ENCODE measurements at places on chromosomes 12 and 14. TPM values are rescaled to one million over a fixed set of nuclear protein-coding genes. Genes with fewer than 3 reads are reported as not detected.
A peak's percentile ranks its signal among the peaks of the same experiment; 100 is the strongest.

- peak; percentile 45 for DNase-seq
Measured at GRCh38 chr12:54126696-54127537, 61.9 kb downstream of the SMUG1 start.

DNA sequence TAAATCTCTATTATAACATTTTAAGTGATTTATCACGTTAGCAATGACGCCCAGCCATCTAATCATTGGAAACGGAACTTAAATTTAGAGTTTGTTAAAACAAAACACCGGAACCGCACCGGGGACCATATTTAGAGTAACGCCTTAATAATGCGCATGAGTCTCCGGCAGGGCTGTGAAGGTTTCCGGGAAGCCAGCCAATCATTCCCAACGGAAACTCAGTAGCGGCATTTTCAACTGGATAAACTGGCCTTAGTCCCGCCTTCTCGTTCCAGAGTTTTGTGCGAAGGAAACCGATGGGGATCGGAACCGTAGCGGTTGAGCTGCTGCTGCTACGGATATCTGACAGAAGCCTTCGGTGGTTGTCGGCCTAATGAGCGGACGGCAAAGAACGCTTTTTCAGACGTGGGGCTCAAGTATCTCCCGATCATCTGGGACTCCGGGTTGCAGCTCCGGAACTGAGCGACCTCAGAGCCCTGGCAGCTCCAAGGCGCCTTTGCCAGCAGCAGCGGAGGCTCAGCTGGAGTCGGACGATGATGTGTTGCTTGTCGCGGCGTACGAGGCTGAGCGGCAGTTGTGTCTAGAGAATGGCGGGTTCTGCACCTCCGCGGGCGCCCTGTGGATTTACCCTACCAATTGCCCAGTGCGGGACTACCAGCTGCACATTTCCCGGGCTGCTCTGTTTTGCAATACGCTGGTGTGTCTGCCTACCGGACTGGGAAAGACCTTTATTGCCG is at the start of gene FANCM:
TSS of gene FANCM (plus strand) at position 272 of the 737 bp plus-strand sequence. CDS start at position 374, 102 bp downstream.
- DNase-seq = peak; percentile 83

The FAM90A1 gene
- total RNA-seq = not detected

The STON2 gene
- total RNA-seq = 10.4 TPM

- DNase-seq = no peak
Measured at GRCh38 chr12:120928864-120929652, 24.9 kb upstream of the SPPL3 start.

- DNase-seq = no peak
Measured at GRCh38 chr12:132506328-132507160, 16.6 kb downstream of the FBRSL1 start.

DNA sequence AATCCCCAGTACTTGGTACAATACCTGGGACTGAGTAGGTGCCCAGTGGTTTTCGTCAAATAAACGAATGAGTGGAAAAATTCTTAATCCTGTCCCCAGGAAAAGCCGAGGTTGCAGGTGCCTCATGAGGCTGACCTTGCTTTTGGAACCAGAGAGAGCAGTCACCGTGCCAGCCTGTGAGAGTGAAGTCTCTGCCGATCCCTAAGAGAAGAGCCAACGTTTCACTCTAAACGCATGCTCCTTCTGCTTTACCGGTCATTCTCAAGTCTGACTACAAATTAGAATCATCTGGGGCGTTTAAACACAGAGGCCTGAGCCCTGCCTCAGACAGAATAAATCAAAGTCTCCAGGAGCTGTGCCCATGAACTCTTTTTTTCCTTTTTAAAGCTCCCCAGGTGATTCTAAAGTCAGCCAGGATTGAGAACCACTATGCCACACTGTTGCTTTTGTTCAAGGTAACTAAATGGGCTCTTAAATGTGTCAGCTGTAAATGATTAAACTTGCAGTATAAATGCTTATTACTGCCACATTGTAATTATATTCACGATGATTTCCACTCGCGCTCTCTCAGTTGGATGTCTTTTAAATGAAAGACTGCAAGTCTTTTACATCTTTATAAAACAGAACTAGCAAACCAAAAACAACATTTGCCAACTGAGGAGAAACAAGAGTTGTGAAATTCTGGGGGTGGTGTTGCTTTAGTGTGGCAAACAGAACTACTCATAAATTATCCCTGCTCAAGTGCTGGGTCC is 26.9 kb downstream of the TCP11L2 start:
- no peak for DNase-seq

DNA sequence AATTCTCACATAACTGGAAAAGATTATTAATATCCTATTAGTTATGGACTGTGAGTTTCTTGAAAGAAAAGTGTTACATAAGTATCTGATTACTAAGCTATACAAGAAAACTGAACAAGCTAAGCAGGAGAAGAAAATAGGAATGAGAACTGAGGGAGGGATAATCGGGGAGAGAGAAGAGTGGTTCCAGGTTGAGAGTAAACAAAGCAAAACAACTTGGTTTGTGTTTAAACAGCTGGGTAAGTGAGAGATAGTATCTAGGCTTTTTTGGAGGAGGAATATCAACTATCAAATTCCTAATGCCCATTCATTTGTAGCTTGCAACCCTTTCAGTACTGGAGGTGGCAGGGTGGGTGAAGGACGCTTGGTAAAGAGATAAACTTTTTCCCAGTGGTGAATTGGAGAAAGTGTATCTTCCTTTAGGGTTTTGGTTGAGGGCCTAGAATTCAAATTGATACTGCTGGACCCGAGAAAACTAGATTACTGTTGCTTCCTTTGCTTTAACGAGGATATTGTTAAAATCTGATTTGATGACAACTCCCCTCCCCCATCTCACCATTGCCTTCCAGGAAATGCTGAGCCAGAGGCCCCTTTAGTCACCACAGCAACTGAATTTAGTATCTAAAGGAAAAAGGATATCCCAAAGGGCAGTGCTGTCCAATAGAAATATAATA is 2.0 kb upstream of the SLC2A3 start:
- no peak for DNase-seq

DNA sequence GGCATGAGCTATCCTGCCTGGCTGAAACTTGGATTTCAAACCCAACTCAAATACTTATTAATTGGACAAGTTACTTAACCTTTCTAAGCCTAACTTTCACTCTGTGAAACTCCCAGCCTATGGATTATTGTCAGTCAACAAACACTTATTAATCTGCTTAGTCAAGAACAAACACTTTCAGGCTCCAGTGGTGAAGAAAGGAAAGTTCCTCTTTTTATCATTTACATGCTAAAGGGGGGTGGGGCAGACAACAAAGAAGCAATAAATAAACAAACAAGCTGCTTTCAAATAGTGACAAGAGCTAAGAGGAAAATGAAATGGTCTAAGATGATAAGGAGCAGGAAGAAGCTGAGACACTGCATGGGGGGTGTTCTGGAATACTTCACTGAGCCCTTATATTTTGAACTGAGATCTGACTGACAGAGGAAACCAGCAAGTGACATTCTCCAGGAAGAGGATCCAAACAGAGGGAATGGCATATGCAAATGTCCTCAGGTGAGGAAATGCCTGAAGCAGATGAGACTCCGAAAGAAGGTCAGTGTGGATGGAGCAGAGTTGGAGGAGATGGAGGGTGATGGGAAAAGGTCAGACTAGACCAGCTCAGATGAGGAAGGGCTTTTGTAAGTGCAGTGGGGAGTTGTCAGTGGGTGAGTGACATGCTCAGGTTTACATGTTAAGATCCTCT is 259.6 kb downstream of the ITPR2 start:
- no peak for DNase-seq

DNA sequence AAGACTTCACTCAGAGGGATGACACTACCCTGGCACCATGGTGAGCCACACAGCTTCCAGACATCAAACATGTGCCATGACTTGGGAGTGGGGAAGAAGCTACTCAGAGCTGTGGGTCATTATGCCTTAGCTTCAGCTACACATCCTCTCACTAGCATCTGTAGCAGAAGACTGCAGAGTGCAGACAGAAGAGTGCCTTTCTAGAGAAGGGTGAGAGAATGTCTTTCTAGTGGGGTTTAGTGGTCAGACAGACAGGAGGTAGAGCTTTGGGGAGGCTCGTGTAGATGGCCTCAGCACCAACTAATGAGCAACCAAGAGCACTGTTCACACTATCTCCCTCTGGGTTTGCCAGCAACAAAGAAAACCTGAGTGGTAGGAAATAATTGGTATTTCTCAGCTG is 4.9 kb upstream of the B4GALNT3 start:
- DNase-seq = no peak

- DNase-seq = no peak
Measured at GRCh38 chr12:130336723-130337487, 782 bp upstream of the PIWIL1 start.

DNA sequence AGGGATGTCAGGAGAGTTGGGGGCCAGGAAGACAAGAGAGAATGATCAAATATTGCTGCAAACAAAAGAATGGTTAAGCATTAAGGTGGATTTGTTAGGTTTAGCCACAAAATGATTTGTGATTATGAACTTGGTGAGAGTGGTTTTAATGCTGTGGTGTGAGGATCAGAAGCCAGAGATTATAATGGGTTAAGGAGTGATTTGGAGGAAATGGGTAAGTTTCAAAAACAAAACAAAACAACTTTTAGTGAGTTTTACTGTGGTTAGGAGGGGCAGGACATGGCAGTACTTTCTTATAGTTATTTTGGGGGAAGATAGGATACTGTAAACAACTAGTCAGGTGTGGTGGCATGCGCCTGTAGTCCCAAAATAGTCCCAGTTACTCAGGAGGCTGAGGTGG is 24.0 kb downstream of the DIP2B start:
- DNase-seq = no peak

DNA sequence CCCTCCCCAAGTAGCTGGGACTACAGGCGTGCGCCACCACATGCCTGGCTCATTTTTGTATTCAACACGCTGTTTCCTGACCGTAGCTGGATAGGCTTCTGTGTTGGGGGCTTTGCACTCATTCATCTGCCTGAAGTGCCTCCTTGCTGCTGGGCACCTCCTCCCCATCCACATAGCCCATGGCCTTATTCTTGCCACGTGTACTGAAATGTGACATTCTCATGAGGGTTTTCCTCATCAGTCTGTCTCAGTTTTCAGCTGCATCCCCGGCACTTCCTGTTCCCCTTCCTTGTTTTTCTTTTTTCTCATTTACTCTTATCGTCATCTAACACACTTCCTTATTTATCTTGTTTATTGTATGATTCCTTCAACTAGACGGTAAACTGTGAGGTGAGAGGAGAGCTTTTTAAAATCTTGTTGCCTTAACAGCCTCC is 36.6 kb downstream of the RCOR1 start:
- no peak for DNase-seq

The TBC1D30 gene
- 19.0 TPM for total RNA-seq

All from thoracic aorta (tissue), 2 donors.